Lower lobe of right lung (tissue), 2 donors: ENCODE measurements at places on chromosomes 12 and 14. TPM values are rescaled to one million over a fixed set of nuclear protein-coding genes. Genes with fewer than 3 reads are reported as not detected.

DNA sequence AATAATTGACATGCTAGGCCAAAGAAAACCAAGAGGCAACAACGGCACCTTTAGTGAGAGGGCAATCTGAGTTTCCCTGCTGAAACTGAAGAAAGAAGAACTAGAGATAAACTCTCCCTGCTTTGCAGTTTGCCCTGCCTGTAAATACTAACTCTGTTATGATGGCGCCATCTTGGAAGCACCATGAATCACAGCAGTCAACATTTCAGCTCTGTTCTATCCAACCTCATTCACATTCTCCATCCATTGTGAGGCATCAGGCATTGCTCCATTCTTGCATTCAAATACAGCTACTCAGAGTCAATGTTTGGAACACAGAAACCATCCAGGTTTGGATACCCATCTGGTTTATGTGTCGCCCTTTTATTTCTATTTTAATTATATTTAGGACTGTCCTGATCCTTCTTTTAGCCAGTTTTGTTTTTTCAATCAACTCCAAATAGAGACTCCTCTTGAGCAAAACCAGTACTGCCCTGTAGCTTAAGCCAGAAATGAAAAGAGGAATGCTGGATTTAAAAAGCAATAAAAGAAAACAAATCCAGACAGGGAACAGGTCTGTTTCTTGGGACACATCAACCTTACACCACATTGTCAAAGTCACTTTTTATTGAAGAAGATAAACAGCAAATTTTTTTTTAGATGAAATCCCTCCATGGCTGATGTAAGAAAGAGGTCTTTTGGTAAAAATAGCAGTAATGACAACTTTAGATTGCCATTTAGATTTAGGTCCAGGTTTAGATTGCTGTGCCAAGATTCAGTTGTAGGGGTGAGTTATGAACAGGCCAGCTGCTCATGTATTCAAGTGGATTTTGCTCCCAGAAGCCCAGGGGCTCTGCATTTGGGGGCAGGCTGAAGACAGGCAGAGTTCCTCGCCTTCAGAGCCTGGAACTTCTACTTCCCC, 33.3 kb upstream of the PPM1A start:
- no peak for DNase-seq

DNA sequence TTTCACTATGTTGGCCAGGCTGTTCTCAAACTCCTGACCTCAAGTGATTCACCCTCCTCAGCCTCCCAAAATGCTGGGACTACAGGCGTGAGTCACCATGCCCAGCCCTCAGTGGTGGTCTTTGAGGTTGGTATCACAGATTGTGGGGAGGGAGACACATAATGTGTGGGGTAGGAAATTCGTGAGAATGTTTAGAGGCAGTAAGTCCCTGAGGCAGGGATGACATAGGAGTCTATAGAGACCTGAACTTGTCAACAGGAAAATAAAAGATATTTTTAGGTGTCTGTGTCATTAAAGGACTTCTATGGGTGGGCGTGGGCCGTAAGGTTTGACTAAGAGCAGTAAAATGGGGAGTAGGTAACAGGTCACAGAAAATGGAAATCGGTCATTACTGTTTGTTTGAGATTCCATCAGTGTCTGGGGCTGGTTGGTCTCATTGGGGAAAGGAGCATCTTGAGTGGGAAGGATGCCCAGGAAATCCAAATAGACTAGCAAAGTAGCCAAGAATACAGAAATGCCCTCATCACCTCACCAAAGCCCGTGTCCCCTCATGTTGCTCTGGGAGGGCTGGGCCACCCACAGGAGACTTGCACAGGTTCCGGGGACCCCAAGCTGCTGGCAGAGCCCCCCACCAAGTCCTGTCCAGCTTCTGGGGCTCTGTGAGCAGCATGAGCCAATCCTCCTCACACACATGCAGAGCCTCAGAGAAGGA, 63.6 kb upstream of the BCL2L14 start:
- DNase-seq, result no peak

PTCSC3 gene
- total RNA-seq, result 1.5 TPM

- DNase-seq, result no peak
Observed at GRCh38 chr12:46154221-46154985, 114.4 kb downstream of the SLC38A1 start.

DNA sequence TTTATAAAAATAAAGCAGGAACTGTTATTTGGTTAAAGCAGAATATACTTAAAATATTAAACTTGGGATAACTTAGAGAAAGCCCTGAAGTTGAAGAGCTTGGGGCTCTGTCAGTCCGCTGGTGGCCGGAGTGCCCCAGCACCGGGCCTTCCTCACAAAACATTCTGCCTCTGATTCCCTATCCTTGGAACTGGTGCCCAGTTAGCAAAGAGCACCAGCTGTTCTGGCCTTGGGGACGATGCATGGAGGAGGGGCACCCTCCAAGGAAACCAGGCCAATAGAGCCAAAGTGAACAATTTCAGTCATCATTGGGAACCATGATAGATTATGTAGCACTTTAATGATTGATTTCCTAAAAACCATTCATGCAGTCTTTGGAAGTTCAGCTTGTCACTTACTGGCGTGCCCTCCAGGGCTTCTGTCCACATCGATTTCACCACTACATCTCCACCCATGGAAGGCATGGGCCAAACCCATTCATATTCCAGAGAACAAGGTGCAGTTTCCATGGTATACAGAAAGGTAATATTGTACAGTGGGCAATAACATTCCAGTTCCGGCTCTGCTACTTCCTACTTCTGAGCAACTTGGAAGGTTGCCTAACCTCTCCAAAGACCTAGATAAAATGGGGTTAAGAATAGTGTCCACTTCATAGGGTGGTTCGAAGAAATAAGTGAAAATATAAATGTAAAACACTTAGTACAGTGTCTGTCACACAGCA, 145.9 kb downstream of the ETV6 start:
- no peak for DNase-seq

DNA sequence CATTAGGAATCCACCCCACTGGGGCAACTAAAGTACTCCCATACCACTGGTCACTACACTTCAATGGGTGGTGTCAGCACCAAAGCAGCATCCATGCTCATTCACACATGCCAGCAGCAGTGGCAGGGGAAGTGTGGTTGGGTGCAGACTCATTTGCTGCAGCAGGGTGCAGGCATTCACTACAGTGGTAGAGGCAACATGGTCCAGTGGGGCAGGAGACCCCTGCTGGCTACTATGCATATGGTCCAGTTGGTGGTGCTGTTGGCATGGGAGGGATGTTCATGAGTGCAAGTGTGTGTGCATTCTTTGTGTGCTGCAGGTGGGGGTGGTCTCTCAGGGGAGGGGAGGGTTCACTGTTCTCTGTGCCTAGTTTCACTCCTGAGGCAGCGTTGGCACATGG, 908.4 kb upstream of the NOVA1 start:
- DNase-seq, result no peak

GRCh38 chr14:29097476-29097875, 330.9 kb downstream of the FOXG1 start:
- no peak for DNase-seq

DNA sequence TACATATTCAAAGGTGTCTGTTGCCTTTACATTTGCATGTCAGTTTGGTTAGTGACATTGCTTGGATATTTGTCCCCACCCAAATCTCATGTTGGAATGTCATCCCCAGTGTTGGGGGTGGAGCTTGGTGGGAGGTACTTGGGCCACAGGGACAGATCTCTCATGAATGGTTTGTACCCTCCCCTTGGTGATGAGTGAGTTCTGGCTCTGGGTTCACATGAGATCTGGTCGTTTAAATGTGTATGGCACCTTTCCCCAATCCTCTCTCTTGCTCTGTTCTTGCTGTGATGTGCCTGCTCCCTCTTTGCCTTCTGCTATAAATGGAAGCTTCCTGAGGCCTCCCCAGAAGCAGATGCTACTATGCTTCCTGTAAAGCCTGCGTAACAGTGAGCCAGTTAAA, 207.9 kb upstream of the DIO3 start:
- no peak for DNase-seq
